ENCODE measurements at places on chromosomes 2 and 18.
A peak's percentile ranks its signal among the peaks of the same experiment; 100 is the strongest.

DNA sequence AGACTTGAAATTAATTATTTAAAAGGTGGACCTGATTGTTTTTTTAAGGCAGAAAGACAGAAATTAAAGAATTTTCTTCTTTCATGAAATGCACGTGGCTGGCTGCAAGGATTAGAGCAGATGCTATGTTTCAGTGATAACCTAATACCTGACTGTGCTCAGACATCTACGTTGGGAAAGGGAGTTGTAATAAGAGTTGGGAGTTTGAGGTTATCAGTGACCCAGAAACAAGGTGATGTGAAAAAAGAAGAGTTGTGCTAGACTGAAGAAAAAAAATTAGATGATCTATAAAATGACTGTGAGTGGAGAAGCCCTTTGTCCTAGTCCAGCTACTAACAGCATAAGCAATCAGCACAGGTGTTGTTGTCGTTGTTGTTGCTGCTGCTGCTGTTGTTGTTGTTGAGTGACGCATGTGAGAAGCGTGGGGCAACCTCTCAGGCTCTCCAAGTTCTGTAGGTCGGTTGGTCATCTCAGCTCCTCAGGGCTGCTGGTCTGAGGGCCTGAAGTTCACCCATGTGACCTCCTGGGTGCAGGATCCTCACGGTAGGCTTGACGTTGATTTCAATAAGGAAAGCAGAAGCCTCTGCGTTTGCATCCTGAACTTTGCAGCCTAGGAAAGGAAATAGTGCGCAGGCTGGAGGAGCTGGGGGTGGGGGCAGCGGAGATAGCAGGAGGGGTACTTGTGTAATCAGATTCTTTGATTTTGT lies 7.6 kb downstream of the POU3F3 start:
- DNase-seq, result no peak

- DNase-seq, result no peak
Measured at GRCh38 chr2:159793326-159793725, 4.7 kb downstream of the CD302 start.

DNA sequence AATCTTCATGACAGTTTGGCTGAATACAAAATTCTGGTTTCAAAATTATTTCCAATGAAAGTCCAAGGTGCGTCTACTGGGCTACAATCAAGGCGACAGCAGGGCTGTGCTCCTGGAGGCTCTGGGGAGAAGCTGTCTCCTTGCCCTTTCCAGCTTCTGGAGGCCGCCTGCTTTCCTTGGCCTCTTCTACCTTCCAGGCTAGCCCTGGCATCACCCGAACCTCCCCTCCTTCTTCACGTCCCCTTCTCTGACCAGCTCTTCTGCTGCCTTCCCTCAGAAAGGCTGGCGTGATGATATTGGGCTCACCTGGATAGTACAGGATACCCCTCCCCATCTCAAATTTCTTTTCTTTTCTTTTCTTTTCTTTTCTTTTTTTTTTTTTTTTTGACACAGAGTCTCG lies 115.5 kb downstream of the KCNF1 start:
- DNase-seq, result no peak

GRCh38 chr2:19687017-19687659 lies 214.6 kb downstream of the TTC32 start:
- no peak for DNase-seq

- DNase-seq, result peak; percentile 97
Measured at GRCh38 chr2:110106642-110107041, 9.0 kb downstream of the MALL start.

- peak; percentile 71 for DNase-seq
Measured at GRCh38 chr2:127261804-127262406, 32.0 kb downstream of the ERCC3 start.

- DNase-seq, result no peak
Measured at GRCh38 chr2:217195016-217195415, 335.2 kb upstream of the TNP1 start.

DNA sequence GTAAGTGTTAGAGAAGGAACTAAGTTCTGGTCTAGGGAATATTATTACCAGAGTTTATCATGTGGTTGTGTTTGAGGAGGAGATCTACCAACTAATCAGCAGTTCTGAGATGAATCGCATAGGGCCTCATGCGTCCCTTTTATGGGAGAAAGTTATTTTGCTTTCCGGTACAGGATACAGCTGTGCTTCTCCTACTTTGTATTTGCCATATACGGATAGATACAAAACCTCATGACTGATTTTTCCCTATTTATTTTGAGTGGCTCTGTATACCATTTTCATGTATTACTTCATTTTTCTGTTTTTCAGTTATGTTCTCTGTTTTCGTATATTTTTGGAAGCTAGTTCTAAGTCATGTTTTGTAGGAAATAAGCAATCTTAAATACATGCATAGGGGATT lies 66.8 kb downstream of the ACSL3 start:
- no peak for DNase-seq

DNA sequence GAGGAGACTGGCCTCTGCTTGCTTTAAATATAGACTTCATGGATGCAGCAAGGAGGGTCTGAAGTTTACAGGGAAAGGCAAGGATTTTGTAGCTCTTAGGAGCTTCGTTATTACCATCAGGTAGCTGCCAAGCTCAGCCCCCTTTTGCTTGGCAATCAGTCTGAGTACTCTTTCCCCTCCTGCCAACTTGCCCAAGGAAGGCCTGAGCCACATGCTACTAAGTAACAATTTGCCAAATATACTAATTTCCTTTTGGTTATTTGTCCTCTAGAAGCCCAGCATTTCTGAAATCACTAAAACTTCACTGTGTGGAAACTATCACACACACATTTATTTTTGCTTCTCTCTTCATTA lies 85.5 kb upstream of the ITPRID2 start:
- no peak for DNase-seq

GRCh38 chr18:32122039-32122438 lies 30.4 kb downstream of the RNF138 start:
- DNase-seq, result no peak
